ENCODE measurements at places on chromosomes 7 and 10.
A peak's percentile ranks its signal among the peaks of the same experiment; 100 is the strongest.

GRCh38 chr10:79137300-79137756, 68.6 kb downstream of the ZMIZ1 start:
- no peak for DNase-seq

DNA sequence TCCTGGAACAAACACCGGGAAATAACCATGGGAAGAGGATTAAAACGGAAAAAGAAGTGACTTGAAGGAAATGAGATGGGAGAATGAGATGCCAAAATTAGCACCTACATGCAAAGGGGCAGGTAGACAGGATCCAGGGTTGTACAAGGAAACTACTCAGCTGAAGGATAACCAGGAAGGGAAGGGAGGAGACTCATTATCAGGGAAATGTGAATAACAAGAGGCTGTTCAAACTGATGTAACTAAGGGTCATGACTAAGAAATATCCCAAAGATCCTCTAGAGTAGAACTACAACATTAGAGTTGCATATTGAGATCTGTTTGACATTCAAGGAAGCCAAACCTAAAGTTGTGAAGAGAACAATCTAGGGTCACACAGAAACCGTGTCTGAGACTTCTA, 166.2 kb upstream of the SP8 start:
- no peak for DNase-seq

GRCh38 chr10:68543004-68543918, 15.9 kb upstream of the SLC25A16 start:
- DNase-seq, result no peak

GRCh38 chr10:71025535-71025934, 137.2 kb upstream of the PCBD1 start:
- DNase-seq, result no peak

DNA sequence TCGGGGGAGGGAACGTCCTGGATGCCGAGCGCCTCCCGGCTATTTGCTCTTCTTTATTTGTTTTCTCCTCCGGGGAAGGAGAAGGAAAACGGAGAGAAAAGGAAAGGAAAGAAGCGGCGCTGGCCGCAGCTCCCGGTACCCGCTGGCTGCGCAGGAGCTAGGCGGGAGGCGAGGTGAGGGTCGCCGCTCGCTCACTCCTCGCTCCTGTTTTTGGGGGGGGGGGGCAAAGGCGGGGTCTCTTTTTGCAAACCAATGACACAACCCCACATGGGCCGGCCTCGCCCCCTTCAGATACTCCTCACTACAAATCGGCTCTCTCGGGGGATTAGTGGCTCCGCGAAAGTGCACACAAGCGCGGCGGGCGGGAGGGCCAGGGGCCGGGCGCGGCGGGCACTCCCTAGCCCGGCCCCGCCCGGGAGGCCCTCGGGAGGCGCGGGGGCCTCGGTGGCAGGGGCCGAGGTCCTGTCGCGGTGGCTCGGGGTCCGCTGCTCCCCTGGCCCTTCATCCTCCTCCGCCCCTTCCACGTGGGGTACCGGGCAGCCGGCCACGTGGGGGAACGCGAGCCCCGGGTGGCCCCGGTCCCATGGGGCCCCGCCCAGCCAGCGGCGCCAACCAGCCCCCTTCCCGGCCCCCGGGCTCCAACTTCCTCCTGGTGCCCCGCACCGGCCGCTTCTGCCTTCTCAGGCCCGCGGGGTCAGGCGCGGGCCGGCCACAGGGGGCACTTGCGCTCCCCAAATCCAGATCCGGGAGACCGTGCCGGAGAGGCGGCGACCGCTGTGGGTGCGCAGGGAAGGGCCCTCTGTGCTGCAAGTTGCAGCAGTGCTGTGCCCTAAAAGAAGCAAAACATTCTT, 718 bp upstream of the CTBP2 start:
- peak; percentile 67 for DNase-seq

DNA sequence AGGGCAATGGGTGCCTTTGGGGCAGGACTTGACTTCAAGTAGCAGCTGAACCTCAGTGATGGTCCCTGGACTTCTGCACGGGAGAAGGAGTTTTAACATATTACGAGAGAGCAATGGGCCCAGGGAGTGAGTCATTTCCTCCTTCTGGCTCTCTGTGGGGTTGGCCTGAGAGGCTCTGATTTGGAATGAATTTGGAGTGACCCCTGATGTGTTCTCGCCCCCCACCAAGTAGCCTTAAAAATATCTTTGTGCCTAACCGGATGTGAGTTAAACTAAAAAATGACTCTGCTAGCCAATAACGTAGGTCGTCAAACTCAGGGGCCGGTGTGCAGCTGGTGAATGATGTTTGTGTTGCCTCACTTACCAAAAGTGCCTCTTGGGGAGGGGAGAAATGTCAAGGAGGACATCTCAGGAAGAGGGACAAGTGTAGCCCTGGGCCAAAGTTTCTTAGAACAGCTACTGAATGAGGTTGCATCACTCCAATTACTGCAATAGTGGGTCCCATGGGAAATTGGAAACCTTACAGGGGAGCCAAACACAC, 656.6 kb downstream of the INHBA start:
- no peak for DNase-seq

GRCh38 chr10:33539116-33539515, 204.6 kb upstream of the NRP1 start:
- no peak for DNase-seq

DNA sequence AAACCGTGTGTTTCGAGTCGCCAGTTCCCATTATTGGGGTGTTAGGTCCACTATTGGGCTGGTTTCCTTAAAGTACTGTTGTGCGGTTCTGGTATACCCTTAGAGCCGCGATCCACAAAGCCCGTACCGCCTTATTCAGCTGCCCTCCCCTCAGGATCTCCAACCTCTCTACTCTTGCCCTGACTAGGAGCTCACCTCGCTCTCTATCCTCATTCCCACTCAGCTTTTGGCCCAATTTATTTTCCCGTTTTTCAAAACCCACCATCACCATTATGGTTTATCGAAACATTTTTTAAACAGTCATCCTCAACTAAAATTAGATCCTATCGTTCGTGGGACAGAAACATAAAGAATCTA, 461 bp upstream of the ETV1 start:
- no peak for DNase-seq

GRCh38 chr10:114638821-114639625, 19.1 kb downstream of the ABLIM1 start:
- no peak for DNase-seq

- DNase-seq, result peak; percentile 84
These were observed 41.4 kb upstream of the MAP3K8 start for GRCh38 chr10:30392564-30392990.

DNA sequence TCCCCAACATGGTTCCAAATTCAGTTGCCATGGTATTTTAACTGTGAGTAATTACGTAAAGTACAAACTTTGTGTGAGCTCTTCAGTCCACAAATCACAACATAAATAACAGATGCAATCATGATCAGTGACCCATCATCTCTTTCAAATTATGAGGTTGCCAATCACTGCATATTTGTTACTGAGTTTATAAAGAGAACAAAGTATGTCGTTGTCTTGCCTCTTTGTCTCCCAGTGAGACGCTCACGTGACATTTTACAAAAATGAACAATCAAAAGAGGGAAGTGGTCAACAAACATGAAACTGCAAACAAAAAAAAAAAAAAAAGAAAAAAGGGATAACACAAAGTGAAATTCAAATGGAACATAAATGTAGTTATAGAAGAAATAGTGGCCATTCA, 122.7 kb upstream of the PDSS1 start:
- no peak for DNase-seq

DNA sequence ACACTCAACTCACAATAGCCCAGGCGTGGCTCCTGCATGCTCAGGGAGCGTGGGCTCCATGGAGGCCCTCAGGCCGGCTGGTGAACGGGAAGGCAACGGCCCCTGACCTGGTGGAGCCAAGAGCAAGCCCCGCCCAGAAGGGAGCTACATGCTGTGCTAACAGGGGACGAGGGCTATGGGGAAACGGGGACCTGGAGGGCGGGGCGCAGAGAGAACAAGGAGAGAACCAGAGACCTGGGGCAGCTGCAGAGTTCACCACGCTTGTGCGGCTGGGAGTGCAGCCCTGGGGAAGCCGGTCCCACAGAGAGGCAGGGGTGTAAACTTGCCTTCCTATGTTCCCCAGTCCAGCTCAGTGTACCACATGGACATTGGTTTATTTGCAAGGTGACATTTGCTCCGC, 69.2 kb upstream of the PPP2R2D start:
- DNase-seq, result no peak

All from D721Med (cell line).